SHP77 (cell line): ENCODE measurements at places on chromosomes 7 and 10.

DNA sequence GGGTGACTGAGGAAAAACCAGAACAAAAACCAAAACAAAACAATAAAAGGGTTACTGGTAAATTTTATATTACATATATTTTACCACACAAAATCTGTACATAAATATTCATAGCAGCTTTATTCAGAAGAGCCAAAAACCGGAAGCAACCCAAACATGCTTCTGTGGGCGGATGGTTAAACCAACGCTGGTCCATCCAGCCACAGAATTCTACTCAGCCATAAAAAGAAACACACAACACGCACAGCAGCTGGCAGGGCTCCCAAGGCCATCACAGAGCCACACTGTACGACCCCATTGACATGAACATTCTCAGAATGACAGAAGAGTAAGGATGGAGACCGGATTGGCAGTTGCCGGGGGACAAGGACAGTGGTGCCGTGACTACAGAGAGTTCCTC is 83.6 kb downstream of the PROSER2 start:
- no peak for DNase-seq

DNA sequence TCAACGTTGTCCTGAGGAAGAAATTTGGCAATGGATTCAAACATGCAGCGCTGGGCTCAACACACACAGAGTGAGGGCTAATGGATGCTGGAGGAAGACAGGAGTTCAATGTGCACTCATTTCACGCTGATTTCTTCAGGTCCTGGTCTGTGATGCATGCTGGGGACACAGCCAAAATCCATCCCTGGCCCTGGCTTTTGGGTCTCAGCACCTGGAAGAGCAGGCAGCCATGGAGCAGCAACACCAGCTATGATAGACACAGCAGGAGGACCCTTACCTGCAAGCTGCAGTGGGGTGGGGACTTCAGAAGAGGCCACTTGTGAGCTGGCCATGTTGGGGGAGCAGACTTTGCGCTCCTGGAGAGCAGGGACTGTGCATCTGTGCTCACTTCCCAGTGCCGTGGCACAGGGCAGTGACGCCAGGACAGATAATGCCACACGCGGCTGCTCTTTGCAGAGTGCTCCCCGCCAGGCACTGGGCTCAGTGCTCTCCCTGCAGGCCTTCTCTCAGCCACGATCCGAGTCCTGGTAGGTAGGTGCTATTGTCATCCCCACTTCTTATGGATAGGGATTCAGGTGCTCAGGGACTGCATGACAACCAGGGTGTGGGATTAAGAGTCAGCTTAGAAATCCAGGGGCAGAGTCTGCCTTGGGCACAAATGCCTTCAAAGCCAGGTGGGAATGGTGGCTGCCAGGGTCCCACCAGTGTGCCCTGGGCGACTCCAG is 138.8 kb upstream of the UNC5B start:
- DNase-seq: no peak

DNA sequence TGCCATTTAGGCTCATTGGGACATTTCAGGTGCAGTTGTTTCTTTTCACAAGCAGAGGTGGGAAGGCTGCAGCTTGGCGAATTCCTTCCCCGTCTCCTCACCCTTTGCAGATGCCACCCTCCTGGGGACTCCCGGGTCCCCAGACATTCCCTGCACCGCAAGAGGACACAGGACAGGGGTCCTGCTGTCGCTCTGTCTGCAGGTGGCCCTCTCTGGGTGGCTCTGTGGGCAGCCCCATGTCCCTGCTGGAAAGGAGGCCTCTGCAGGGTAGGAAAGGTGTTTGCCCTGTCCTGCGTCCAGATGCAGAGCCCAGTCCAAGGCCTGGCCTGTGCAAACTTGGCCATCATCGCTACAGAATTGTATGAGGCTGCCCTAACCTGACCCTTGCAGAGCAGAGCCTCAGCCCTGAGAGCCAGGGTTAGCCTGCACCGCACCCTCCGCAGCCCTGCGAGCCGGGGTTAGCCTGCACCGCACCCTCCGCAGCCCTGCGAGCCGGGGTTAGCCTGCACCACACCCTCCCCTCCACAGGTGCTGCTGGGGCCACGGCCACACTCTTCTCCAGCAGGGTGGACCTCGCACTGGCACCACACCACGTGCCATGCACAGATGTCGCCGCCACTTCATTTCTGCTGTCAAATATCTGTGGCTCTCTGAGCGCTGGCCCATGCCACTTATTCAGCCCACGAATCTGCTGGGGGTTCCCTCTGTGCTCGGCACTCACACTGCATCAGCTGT is 61.0 kb downstream of the CFAP46 start:
- DNase-seq: no peak

GRCh38 chr7:36287371-36288241 is 102.1 kb upstream of the ANLN start:
- DNase-seq: no peak

DNA sequence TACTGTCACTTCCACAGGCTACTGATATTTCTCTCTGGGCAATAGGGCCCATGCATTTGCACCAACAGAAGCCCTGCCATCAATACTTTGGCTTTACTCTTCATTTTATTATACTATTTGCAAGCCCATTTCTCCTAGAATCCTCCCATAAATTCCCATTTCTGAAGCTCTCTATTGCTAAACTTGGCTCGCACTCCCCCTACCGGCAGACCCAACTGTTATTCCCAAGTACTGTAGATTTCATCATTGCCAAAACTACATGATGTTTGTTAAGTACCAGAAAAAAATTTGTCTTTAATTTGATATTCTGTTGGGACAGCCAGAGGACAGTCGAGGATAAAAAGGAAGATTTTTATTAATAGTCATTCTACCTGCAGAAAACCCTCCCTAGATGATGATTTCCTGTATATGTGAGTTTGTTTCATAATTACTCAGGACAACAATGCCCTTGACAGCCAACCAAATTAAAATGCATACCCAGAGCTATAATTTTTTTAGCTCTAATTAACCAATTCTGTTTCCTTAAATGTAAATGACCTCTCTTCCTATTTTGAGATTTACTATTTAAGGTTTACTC is 298.6 kb downstream of the REEP3 start:
- DNase-seq: peak; percentile 53

GRCh38 chr7:127758845-127759244 is 106.9 kb downstream of the SND1 start:
- DNase-seq: no peak

DNA sequence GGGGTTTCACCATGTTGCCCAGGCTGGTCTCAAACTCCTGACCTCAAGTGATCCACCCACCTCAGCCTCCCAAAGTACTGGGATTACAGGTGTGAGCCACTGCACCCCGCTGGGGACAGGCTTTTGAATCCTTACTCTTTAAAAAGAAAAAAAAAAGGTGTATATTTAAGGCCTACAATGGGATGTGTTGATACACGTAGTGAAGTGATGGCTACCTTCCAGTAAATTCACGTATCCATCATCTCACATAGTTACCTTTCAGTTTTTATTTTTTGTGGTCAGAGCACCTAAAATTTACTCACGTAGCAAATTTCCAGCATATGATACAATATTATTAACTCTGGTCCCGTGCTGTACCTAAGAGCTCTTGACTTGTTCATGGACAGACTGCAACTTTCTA is 119.5 kb upstream of the INSYN2A start:
- DNase-seq: no peak

GRCh38 chr10:17453373-17454091 is 863 bp downstream of the ST8SIA6 start:
- no peak for DNase-seq

DNA sequence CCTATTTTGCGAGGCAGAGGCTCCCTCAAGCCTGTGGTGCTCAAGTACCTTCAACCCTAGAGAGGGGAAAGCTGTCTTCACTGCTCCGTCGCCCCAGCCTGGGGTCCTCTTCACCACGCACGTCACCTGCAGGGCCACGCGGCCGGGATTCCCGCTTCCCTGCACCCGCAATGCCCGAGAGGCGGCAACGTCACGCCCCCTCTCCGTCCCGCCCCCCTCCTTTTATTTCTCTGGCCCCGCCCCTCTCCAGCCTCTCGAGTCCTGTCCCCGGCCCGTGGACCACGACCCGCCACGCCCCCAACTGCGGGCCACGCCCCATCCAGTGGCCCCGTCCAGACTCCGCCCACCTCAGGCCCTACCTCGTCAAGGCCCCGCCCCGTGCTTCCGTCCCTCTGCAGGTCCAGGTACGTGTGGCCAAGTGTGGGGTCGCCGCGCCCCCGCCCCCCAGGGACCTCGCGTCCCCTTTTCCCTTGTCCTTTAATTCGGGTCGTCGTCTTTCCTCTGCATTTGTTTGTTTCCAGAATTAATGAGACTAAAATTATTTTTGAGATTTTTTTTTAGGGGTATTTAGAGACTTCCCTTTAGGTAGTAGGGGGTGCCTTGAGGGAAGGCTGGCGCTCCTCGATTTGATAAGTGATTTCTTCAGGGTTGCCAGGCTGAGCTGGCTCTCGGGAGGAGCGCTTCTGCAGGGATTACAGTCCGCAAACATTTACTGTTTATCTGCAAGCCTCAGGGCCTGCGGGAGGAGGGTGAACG is 69.8 kb upstream of the BAIAP2L1 start:
- DNase-seq: no peak

DNA sequence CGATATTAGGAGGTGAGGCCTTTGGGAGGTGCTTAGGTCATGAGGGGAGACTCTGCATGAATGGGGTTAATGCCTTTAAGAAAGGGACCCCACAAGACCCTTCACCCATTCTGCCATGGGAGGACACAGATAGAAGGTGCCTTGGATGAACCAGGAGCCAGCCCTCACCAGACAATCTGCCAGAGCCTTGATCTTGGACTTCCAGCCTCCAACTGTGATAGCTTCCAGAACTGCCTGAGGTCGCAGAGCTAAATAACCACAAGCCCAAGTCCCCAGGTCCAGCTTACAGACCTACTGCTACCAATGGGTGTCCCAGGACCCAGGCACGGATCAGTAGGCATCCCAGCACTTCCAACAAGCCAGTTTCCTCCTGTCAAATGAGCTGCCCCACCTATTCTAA is 37.5 kb downstream of the TNS3 start:
- DNase-seq: no peak

GRCh38 chr10:104488439-104488832 is 134.8 kb downstream of the CFAP58 start:
- DNase-seq: no peak

DNA sequence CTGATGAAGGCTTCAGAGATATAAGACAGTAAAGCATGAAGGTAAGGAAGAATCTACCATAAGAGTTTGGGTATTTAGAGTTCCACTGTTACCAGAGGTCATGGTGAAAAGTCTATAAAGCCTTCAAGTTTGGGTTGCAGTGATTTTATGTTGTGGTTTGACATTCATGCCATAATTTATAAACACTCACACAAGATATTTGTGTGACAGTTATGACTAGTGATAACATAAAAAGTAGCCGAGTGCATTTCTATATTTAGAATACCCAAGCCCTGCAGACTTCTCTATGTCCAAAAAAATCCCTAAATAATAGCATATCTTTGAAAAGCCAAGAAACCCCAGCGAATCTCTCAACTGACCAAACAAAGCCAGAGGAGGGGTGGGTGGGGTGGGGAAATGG is 229.9 kb downstream of the CXCL12 start:
- no peak for DNase-seq

DNA sequence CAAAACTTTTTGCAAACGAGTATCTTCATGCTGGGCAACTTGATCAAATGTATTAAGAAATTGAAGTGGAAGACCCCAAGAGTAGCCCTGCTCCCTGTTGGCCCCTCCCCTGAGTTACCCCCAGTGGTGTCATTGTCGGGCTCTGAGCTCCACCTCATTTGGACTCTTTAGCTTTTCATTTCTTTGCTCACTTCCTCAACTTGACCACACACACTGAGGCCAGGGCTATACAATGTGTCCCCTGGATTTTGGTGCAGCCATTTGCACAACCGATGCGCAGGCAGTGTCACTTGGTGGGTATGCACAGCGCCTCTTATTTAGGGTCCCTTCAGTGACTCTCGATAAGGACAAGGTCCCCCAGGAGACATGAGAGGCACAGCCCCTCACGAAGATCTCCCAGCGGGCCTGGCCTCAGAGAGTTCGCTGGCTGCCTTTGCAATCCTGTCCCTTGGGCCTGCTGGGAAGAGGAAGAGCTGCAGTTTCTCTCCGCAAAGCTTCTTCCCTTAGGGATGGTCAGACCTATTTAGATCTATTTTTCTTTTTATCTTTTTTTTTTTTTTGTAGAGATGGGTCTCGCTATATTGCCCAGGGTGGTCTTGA is 2.5 kb upstream of the MUC3A start:
- no peak for DNase-seq

GRCh38 chr10:44627591-44628354 is 242.9 kb upstream of the CXCL12 start:
- DNase-seq: no peak

DNA sequence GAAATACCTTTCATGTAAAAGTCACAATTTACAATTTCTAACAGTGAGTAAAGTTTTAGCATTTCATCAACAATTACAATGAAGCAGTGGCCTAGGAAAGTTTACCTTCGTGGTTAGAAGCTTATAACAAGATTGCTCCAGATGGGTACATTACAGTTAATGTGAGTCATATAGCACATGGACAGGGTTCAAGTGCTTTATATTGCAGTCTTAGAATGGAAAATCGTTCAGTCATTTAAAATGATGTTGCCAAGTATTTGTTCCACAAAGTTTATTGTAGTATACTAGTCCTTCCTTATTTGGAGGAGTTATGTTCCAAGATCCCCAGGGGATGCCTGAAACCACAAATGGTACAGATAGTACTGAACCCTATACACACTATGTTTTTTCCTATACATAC is 174.6 kb upstream of the TARP start:
- DNase-seq: no peak

GRCh38 chr10:58952162-58952601 is 224.3 kb upstream of the PHYHIPL start:
- no peak for DNase-seq

- DNase-seq: no peak
These were observed 75.2 kb upstream of the INHBA start for GRCh38 chr7:41777894-41778596.
